AG09309 (cell line): ENCODE measurements at places on chromosomes 11 and 22.
A peak's percentile ranks its signal among the peaks of the same experiment; 100 is the strongest.

DNA sequence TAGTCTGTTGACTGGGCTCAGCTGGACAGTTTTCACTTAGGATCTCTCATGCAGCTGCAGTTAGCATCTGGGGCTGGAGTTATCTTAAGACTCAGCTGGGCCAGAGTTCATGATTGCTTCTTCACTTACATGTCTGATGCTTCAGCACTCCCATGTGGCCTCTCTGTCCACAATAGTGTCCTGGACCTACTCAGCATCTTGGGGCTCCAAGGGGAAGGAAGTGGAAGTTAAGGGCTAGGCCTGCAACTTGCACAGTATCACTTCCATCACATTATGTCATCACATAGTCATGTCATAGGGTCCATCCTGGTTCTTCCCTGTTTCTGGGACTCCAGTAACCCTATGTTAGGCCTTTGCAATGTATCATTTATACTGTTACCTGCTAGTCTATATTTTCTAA lies 115.9 kb downstream of the C11orf65 start:
- DNase-seq, result no peak

DNA sequence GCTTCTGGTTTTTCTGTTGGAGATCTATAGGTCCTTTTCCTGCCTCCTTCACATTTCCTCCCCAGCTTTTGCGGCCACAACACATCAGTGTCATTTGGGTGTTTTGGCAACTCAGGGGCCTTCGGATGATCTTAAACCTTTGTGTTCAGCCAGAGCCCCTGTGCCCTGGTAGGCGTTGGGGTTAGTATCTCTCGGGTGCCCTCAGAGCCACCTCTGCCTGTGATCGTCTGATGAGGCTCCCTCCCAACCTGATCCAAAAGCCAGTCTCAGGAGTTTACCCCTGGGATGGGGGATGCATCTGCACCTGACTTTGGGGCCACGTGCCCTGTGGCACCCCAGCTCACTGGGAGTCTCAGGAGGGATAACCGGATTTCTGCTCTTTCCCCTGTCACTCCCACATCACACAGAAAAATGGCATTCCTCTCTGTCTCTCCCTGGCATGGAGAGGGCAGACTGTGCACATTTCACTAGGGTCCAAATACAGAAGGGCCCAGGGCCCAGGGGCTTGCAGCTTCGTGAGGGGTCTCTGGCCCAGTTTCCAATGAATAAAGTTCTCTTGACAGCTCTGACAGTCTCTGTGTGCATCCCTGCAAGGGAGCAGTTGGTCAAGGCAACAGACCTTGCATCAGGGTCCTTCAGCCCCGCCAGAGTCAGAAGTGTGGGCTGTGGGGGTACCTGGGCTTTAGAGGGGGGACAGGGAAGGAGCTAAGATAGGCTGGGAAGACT lies 2.6 kb downstream of the RNF26 start:
- no peak for DNase-seq

GRCh38 chr11:57126766-57127400 lies 54.9 kb upstream of the LRRC55 start:
- no peak for DNase-seq

- no peak for DNase-seq
These were observed 6.7 kb upstream of the PPARA start for GRCh38 chr22:46143491-46144147.

DNA sequence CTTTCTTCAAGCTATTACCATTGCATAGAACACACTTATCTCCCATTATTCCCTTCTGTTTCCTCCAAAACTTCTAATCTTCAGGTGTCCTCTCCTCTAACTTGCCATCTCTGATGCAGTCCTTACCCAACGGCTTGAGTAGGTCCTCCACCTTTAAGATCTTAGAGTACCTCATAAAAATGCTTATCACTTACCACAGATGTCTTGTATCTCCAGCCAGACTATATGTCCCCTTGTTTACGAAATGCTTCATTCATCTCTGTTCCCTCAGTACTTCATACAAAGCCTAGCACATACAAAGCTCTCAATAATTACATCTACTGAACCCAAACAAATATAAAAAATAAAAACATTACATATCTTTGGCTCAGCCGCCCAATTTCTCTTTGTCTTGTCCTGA lies 49.2 kb downstream of the PAK1 start:
- no peak for DNase-seq

- DNase-seq, result peak; percentile 95
These were observed 26.8 kb downstream of the TPCN2 start for GRCh38 chr11:69075421-69076128.

- no peak for DNase-seq
These were observed 22.6 kb downstream of the TPBGL start for GRCh38 chr11:75262961-75263852.

- no peak for DNase-seq
These were observed 20.8 kb downstream of the KCNA4 start for GRCh38 chr11:29996016-29996415.

GRCh38 chr22:43555561-43556515 lies 144.0 kb downstream of the MPPED1 start:
- DNase-seq, result no peak

- DNase-seq, result no peak
These were observed 149.8 kb upstream of the PITPNB start for GRCh38 chr22:28068826-28069225.

DNA sequence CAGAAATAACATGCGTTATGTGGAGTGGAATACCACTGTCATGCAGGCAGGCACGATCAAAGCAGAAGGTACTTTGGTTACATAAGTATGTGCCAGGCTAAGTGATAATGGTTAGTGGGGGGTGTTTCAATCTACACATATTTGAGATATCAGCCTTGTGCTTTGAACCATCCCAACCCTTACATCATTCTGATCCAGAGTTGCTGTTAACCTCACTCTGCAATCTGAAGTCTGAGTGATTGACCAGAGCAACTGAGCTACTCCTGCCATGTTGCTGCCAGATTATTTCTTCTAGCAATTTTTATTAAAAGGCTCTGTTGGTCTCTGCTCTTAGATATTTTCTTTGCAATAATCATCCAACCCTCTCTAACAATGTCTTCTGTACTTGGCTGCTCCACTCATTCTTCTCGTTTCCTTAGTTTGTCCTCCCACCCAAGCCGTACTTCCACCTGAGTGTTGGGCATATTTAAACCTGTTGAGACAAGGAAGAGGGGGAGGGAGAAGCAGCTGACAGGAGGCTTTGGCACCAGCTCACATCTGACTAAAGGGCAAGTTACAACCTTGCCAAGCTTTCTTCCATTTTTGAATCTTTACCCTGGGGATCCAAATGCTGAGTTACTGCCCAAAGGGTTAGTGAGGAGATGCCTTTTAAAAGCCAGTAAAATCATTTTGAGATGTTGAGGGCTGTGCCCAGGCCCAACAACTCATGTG lies 114.1 kb upstream of the SESN3 start:
- no peak for DNase-seq

- no peak for DNase-seq
These were observed 16.6 kb downstream of the KCNQ1 start for GRCh38 chr11:2461253-2461955.

GRCh38 chr22:42375982-42376381 lies 56.2 kb downstream of the NFAM1 start:
- DNase-seq, result no peak

GRCh38 chr11:116579031-116579653 lies 193.6 kb downstream of the BUD13 start:
- no peak for DNase-seq

- DNase-seq, result no peak
These were observed at the start of gene GPR152 for GRCh38 chr11:67452141-67452952. Gene GPR152 (minus strand): TSS chr11:67452729. CDS start chr11:67452724, 5 bp downstream.

GRCh38 chr11:121474680-121475079 lies 21.9 kb upstream of the SORL1-AS1 start:
- DNase-seq, result no peak

GRCh38 chr22:27318516-27318915 lies 483.0 kb downstream of the MN1 start:
- peak; percentile 87 for DNase-seq

DNA sequence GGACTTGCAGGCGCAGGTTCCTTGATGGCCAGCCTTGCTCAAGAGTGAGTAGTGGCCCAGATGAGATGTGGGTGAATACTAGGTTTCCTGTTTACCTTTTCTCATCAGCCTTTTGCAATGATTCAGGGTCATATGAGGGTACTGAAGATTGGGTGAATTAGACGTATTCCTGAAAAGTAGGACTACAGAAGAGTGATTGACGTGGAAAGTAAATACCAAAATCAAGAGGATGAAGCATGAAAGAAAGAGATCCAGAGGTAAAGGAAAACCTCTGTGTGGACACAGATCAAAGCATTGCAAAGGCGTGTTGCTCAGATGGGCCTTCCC lies 59.9 kb downstream of the CYB5R2 start:
- DNase-seq, result no peak

- DNase-seq, result no peak
These were observed 94.0 kb downstream of the NTM start for GRCh38 chr11:131464461-131464860.

- no peak for DNase-seq
These were observed at the start of gene OSM for GRCh38 chr22:30266445-30267381. Gene OSM (minus strand): TSS chr22:30266851. CDS start chr22:30266799, 52 bp downstream.

DNA sequence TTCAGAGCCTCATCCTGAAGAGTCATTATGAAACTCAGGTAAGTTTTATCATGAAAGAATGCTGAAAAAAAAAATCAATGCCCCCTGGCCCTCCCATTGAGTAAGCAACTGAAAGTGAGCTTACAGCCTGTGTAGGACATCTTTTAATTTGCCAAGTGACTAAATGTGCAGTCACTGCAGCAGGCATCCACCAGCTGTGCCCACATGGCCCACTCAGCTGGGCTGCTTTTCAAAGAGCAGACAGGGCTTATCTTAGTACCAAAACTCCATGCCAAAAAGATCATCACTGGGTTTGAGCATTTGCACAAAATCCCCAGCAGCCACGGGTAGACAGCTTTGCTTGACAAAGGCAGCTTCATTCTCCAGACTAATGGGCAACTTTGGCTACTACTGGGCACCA lies 709.7 kb downstream of the NTM start:
- DNase-seq, result no peak

DNA sequence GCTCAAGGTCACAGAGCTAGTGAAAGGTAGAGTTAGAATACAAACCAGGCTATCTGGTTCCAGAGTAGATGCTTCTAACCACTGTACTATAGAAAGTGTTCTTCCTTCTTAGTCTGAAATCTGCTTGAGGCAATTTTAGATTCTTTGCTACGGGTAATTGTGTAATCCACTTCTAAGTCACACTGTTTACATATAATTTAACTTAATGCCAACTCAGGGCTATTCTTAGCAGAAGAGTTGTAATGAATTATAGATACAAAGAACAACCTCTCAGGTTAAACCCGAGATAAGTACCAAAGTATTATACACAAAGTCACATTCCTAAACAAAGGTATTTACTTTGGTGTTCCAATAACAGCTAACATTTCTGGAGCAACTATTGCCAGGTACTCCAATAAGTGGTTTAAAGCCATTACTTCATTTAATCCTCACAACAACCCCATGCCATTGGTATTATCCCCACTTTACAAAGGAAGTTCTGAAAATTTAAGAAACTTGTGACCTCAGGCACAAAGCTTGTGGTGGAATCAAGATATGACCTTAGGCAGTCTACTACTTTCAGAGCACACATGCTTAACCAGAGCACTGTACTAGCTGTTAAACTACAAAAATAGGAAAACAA lies 31.1 kb upstream of the DDI1 start:
- no peak for DNase-seq

GRCh38 chr11:60776167-60776566 lies 9.0 kb upstream of the MS4A10 start:
- DNase-seq, result no peak

- no peak for DNase-seq
These were observed 6.1 kb upstream of the CHST1 start for GRCh38 chr11:45671246-45672171.

- DNase-seq, result no peak
These were observed 9.2 kb downstream of the CLDN5 start for GRCh38 chr22:19514831-19515565.

GRCh38 chr11:57974848-57975601 lies 48.7 kb upstream of the OR9Q1 start:
- no peak for DNase-seq

- no peak for DNase-seq
These were observed 47.3 kb downstream of the PRDM11 start for GRCh38 chr11:45193695-45194094.

GRCh38 chr22:17167486-17167885 lies 8.4 kb upstream of the HDHD5 start:
- DNase-seq, result no peak

DNA sequence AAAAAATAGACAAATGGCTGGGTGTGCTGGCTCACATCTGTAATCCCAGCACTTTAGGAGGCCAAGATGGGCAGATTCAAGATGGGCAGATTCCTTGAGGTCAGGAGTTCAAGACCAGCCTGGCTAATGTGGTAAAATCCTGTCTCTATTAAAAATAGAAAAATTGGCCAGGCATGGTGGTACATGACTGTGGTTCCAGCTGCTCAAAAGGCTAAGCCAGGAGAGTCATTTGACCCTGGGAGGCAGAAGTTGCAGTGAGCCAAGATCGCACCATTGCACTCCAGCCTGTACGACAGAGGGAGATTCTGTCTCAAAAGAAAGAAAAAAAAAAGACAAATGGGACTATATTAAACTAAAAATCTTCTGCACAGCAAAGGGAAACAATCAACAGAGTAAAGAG lies 55.4 kb downstream of the USP35 start:
- no peak for DNase-seq

DNA sequence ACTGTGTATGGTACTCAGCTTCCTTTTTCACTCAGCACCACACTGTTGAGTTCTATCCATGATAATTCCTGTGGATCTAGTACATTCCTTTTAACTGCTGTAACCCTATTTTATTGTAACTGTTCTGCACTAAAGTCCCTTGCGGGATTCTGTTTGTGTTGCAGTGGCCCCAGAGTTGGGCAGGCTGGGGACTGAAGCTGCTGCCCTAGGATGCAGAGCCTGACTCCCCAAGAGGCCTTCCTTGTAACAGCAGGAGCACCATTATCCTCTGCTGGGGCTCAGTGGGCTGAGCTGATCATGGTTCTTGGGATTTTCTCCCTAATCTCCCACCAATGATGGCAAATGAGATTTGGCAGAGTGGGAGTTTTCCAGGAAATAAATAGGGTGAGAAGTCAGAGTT lies 77.7 kb downstream of the CABIN1 start:
- DNase-seq, result peak; percentile 4

- no peak for DNase-seq
These were observed 16.8 kb upstream of the CASTOR1 start for GRCh38 chr22:30305906-30306626.

GRCh38 chr11:73186886-73187285 lies 31.2 kb upstream of the P2RY2 start:
- no peak for DNase-seq

GRCh38 chr22:47690586-47690985 lies 928.1 kb downstream of the TBC1D22A start:
- DNase-seq, result no peak
